NCI-H2081 treated with DMSO at 0.1 percent for 48 hours (cell line): ENCODE measurements at places on chromosomes 5 and 9.

- no peak for DNase-seq
Measured at GRCh38 chr9:134283692-134284265, 42.5 kb upstream of the RXRA start.

GRCh38 chr9:113503131-113503541, 39.6 kb downstream of the RGS3 start:
- no peak for DNase-seq

- no peak for DNase-seq
Measured at GRCh38 chr9:31700252-31701045, 684.0 kb upstream of the ACO1 start.

DNA sequence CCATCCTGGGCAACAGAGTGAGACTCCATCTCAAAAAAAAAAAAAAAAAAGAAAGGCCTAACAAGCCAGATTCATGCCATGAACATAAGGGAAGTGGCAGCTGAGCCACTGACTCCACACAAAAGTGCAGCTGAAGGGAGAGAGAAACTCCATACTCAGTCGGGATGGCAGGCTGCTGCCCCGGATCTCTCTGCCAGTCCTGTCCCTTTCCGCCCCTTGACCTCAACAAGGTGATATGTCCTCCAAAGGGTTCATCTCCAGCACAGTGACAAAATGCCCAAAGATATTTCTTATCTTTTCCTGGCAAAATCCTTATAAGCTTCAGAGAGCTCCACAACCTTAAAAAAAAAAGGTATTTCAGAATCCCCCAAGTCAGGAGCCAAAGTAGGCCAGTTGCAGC, 52.6 kb downstream of the ABCA1 start:
- DNase-seq = no peak

DNA sequence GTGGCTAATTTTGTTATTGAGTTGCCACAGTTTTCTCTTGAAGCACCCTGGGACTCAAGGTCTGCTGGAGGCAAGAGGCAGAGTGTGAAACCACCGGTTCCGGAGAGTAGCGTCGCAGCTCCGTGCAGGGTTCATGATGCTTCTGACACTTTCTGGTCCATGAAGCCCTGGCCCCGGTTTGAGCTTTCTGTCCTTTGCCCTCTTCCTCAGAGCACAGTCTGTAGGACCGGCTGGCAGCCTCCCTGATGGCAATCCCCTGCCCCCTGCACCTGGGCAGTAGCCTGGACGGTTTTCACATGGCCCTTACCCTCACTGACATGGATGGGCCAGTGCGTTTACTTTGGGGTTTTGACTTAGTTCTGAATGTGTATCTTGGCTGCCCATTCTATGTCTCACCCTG, 111.9 kb downstream of the PJA2 start:
- no peak for DNase-seq

DNA sequence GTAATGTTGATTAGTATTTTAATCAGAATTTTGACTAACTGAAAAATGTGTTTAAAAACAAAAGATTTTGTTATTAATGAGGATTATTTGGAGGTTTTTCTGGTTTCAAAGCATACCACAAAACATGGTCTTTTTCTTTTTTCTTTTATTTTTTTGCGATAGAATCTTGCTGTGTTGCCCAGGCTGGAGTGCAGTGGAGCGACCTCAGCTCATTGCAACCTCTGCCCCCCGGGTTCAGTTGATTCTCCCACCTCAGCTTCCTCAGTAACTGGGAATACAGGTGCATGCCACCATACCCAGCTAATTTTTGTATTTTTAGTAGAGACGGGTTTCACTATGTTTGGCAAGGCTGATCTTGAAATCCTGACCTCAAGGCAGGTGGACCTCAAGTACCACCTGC, 24.1 kb downstream of the SREK1 start:
- DNase-seq = no peak

- DNase-seq = no peak
Measured at GRCh38 chr9:6938873-6939272, 181.1 kb downstream of the KDM4C start.

DNA sequence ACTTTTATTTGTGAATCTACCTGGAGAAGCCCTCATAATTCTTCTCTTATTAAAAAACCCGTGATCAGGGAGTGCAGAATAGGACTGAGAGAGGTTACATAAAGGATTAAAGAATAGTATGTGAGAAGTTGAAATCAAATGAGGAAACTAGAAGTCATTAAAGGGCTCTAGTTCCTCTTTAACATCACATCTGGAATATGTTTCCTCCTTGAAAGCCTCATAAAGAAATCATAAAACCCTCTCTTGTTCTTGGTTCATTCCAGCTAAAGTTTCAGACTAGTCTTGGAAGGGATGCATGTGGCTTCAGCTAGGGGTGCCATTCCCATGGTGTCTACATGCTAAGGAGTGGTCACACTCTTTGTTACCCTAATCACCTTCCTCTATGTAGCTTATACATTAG, 5.7 kb upstream of the C5orf46 start:
- DNase-seq = no peak

- DNase-seq = no peak
Measured at GRCh38 chr9:19630760-19631159, 158.1 kb downstream of the SLC24A2 start.

GRCh38 chr9:121383715-121384114, 13.7 kb upstream of the STOM start:
- no peak for DNase-seq

DNA sequence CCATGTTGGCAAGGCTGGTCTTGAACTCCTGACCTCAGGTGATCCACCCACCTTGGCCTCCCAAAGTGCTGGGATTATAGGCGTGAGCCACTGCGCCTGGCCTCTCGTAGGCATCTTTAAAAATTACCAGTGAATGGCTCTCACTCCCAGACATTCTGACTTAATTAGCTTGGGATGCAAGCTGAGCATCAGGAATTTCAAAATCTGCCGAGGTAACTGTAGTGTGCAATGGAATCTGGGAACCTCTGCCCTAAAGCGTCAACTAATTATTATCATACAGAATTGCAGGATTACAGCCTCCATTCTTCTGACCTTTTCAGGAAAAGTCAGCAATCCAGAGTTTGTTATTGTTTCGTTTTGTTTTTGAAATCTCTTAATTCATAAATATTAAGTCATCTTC, 213.4 kb upstream of the DMAC1 start:
- DNase-seq = no peak

- DNase-seq = no peak
Measured at GRCh38 chr9:134101623-134102149, 33.9 kb upstream of the BRD3 start.

DNA sequence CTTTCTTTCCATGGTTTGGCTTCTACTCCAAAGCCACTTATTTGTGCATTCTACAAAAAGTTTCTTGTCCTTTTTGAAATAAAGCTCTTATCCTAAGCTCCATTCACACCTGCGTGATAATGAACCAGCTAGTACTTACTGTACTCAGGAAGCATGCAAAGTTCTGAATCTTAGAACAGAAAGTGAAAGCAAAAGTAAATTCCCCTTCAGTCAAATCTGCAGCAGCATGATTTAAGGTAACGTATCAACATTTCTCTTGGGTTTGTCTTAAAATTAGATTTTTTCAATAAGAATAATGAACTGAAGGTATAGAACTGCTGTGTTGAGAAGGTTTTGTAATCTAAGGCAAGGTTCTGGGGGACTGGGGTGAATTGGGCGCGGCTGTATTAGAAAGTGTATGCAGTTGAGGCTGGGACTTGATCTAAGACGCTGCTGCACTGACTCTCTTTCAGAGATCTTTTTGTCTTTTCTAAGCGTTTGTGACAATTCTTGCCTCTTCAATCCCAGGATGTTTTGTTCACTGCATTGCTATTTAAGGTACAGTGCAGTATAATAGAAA, at the start of gene ERAP2:
TSS of gene ERAP2 (plus strand) at position 209 of the 559 bp plus-strand sequence. CDS start 3,186 bp downstream, outside the sequence.
- DNase-seq = no peak

DNA sequence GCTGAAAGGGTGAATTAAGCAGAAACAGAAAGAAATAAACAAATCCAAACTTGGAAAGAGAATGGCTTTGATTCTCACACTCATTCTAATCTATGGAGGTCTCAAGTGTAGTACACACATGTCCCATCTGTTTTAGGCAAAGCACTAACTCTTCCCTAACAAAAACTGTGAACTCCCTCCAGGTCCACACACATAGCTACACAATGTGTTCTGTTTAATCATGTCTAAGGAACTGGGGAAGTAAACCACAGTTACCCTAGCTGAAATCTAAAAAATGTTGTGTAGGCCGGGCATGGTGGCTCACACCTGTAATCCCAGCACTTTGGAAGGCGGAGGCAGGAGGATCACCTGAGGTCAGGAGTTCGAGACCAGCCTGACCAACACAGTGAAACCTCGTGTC, 118.7 kb upstream of the FST start:
- DNase-seq = no peak

DNA sequence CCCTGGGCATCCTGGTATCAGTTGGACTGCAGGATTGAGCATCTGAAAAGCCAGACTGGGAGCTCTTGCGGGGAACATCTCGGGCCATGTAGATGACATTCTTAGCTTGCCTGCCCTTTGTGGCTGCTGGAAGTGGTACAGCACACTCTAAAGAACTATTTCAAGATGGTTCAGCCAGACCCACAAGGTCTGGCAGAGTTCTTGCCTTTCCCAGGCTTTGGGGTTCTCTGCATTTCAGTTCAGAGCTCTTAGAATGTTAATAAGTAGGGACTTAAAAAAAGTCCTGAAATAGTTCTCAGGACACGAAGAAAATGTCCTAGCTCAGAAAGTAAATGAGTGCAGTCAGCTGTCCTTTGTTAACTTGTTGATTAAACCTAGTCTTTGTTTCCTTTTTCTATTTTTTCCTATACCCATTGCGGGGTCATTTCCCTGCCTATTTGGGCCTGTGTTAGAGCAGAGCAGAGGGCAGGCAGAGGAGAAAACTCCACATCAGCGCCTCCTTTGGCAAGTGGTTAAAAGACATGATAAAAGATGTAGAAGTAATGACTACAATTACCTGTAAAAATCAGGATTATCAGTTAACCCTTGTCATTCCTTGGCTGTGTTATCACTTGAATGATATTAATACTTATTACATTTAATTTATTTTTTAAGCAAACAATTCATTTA, 291.5 kb downstream of the ZSWIM6 start:
- DNase-seq = no peak

DNA sequence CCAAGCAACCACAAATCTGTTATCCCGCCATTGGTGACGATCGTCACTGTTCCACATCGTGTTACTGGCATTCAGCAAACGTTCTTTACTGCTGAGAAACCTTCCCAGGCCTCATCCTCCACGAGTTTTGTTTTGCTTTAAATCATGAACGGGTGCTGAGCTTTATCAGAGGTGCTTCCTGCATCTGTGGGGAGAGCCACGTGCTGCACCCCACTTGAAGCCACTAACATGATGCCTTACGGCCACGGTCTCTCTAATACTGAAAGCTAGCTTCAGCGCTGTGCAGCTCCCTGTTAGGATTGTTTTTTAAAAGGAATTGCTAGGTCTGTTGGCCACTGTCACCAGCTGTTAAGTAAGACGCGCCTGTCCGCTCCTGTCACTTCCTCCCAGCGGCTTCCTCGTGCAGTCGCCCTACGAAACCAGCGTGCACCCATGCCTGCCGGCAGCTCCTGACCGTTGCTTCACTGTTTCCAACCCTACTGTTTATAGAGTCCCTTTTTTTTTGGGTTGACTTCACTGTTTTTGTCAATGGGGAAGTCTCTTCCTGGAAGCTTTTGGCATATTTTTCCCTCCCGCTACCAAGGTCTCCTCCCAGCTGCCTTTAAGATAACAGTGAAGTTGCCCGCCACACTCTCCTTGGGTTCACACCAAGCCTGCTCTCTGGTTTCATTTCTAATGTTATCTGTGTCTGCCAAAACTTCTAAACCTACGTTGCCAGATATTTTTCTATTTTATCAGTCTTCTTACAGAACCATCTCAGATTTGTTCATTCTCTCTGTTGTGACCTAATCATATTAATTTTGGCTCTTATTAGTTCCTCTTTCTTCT, 20.3 kb downstream of the LPCAT1 start:
- DNase-seq = no peak

GRCh38 chr5:142637871-142638270, 48.0 kb downstream of the FGF1 start:
- no peak for DNase-seq

DNA sequence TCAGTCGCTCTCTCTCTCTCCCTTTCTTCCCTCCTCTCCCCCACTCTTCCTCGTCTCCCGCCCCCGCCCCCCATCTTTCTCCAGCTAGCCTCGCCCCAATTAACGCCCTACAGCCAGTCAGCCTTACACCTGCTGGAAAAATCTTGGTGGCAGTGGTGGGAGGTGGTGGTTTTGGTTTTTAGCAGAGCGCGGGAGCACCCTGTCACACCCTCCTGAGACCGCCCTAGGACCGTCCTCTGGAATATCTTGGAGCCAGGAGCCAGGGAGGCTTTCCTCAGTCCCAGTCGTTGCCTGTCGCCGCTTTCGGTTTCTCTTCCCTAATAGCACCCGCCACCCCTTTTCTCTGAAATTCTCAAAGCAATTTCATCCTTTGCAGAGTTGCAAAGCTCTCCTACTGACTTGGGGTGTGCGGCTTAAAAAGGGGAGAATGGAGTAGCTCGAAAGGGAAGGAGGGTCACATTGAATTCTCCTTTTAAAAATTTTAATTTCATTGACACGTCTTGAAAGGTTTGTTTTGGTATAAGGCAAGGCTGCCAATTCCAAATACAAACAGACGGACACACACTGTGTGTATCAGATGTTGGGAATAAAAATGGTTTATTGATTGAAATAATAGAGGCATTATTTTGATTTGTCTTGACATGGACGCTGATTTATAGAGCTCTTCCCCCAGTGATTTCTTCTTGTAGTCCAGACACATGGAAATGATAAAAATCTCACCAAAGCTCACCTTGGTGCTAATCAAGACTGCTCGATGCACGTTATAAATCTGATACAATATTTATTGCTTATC, 301.3 kb downstream of the PARP8 start:
- no peak for DNase-seq

DNA sequence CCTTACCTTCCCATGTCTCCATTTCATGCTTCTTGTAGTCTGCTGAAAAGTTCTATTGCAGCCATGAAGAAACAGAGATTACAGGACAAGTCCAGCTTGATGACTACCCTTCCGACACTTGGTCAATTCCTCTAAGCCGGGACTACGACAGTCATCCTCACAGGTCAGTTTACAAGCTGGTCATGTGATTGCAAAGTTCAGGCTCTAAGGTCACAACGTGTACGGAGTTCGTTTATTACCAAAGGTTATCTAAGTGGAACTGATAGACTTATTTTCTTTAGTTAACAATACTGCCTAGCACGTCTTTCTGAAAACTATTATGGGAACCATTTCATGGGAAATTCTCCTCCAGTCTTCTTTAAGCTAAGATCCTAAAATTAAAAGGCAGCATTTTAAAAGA, 88.5 kb upstream of the NR5A1 start:
- no peak for DNase-seq

- no peak for DNase-seq
Measured at GRCh38 chr9:123338710-123339665, 17.0 kb upstream of the CRB2 start.
